ENCODE measurements at places on chromosomes 4 and X. TPM values are rescaled to one million over a fixed set of nuclear protein-coding genes. Genes with fewer than 3 reads are reported as not detected.

NHS gene
- 3.8 TPM for total RNA-seq

PRR32 gene
- total RNA-seq = not detected

AR gene
- 8.0 TPM for total RNA-seq

LIMCH1 gene
- total RNA-seq = 2.8 TPM

CT45A1 gene
- total RNA-seq = not detected

XAGE2 gene
- not detected for total RNA-seq

CASP6 gene
- 33.5 TPM for total RNA-seq

PRPS2 gene
- total RNA-seq = 44.2 TPM

MAOB gene
- total RNA-seq = 4.6 TPM

PPID gene
- total RNA-seq = 34.4 TPM

PF4V1 gene
- total RNA-seq = not detected

GUCY1A1 gene
- 23.4 TPM for total RNA-seq

KLF8 gene
- total RNA-seq = 1.0 TPM

LYAR gene
- total RNA-seq = 11.8 TPM

DCLK2 gene
- 14.0 TPM for total RNA-seq

SLC2A9 gene
- 2.3 TPM for total RNA-seq

CCNB3 gene
- total RNA-seq = 0.51 TPM

CYSLTR1 gene
- total RNA-seq = 0.50 TPM

EDNRA gene
- total RNA-seq = 0.77 TPM

GRCh38 chrX:84715315-84715714, 213.1 kb upstream of the HDX start:
- DNase-seq = no peak

- no peak for DNase-seq
Measured at GRCh38 chrX:130030826-130031225, 48.4 kb downstream of the BCORL1 start.

GRCh38 chr4:16171831-16172230, 54.4 kb downstream of the TAPT1 start:
- no peak for DNase-seq

DNA sequence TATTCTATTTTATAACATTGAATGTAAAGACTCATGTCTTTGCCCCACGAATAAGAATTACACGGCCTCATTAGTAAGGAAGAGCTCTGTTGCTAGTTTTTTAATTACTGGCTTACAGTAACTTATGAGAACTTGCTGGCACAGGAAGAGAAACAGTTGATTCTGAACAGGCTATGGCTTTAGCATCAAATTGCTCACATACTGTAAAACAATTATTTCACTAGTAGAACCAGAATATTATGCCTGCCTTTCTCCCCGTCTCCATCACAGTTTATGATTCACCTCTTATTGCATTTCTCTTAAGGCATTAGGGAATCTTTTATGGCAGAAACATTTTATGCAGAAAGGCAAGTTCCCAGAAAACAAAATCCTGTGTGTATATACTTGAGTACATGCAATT, 126.1 kb downstream of the SPRY1 start:
- no peak for DNase-seq

- DNase-seq = peak; percentile 22
Measured at GRCh38 chr4:139214039-139214534, 37.1 kb upstream of the ELF2 start.

GRCh38 chr4:52244103-52244775, 193.1 kb downstream of the SPATA18 start:
- DNase-seq = no peak

GRCh38 chr4:141853091-141853764, 216.8 kb downstream of the IL15 start:
- no peak for DNase-seq

GRCh38 chrX:2934715-2935710, 5.9 kb upstream of the ARSD start:
- DNase-seq = no peak

DNA sequence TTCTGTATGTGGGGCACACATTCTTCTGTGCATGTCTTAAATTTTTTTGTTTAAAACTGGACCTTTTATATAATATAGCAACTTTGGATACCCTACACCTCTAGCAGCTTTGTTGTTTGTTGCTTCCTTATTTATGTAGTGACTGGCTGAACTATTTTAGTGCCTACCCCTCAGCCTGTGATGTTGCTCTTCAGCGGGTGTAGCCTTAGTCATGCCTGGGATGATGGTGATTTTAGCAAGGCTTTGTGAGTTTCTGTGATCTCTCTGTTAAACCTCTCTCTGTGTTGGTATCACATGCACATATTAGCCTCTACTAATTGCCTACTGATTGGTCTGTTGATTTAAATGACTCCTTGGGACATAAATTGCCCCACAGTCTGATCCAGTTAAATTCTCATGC, 22.8 kb downstream of the USP9X start:
- DNase-seq = no peak

GRCh38 chr4:79330720-79331119, 4.9 kb upstream of the NAA11 start:
- no peak for DNase-seq

GRCh38 chr4:16351161-16351560, 124.9 kb upstream of the TAPT1 start:
- DNase-seq = no peak

- no peak for DNase-seq
Measured at GRCh38 chrX:87687703-87688102, 170.1 kb downstream of the KLHL4 start.

GRCh38 chrX:148768296-148768695, 267.9 kb downstream of the AFF2 start:
- DNase-seq = no peak

GRCh38 chr4:63296773-63297172, 1112.5 kb downstream of the TECRL start:
- no peak for DNase-seq

- DNase-seq = peak; percentile 56
Measured at GRCh38 chr4:4673070-4673469, 131.2 kb upstream of the STX18 start.

GRCh38 chrX:17590892-17591740, 146.2 kb upstream of the SCML1 start:
- peak; percentile 75 for DNase-seq

- peak; percentile 19 for DNase-seq
Measured at GRCh38 chrX:124211312-124211942, 121.0 kb upstream of the TEX13D start.

DNA sequence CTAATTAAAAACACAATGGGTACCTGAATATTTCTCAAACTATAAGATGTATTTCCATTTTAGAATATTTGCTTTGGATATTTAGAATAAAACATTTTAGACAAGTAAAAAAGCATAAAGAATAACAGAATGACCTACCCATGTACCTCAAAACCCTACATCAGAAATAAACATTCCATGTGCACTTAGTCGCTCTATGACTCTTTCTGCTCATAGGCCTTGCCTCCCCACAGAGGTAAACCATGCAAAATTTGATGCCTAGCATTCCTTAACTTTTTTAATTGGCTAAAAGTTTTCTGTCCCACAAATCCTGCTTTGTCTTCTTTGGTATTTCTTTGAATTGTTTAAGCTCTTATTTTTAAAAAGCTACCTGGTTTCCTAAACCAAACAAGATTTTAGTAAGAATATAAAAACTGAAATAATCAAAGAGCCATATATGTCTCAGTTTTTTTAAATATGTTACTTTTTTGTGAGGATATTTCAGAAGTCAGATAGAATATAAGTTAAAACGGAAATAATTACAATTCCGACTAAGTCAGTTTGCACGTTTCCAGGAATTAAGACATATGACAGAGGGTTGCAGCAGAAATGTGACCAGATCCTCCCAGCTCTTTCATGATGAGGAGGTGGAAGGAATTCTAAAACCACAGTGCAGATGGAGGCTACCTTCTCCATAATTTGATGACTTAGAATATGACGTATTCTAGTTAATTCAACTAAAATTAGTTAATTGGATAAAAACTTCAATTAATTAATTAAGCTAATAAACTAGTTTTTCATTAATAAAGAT, 102.5 kb downstream of the FIP1L1 start:
- peak; percentile 88 for DNase-seq

DNA sequence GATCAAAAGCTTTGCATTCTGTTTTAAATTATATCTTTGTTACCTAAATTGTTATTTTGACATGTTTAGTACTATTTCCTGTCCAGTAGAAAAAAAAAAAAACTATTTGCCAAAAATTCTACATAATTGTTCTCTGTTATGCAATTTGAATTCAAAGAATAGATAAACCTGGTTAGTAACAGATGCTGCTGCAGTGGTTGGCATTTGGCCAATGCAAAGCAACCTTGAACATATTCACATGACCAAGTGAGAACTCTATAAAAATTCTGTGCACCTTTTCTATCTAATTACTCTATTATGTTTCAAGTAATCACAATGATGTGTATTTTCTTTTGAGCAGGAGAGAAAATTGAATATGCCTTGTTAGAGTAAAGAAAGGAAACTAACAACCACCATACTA, 1473.4 kb downstream of the RPA4 start:
- no peak for DNase-seq

GRCh38 chr4:40856840-40857362, 107.1 kb downstream of the NSUN7 start:
- DNase-seq = peak; percentile 66

DNA sequence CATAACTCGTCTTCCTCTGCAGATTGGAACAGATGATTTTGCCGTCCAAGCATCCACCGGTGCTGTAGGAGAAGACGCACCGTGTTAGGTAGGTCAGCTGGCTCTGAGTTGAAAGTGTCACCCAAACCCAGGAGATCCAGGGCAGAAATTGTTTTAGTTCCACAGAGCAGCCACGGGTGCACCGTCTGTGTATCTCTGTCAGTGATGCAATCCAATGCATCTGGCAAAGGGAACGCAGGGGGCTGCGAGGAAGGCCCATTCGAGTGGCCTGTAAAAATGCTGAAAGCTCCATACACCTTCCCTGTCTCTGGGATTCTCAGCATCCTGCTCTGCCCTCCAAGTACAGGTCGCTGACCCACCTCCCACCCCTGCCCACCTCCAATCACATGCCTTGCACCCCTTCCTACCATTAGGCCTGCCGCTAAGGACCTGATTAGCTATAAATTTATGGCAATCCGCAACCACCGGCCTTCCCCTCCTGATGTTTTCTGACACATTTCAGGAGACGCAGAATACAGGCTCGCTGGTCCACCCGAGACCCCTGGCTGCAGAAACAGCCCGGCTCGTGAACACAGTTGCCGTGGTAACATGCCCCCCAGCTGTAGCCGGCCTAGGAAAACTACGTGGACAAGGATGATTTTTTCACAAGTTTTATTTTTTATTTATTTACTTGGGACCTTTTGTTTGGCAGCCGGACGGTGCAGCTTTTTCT, 39.7 kb upstream of the SHOX start:
- no peak for DNase-seq

GRCh38 chrX:16931371-16931770, 15.1 kb upstream of the REPS2 start:
- no peak for DNase-seq

DNA sequence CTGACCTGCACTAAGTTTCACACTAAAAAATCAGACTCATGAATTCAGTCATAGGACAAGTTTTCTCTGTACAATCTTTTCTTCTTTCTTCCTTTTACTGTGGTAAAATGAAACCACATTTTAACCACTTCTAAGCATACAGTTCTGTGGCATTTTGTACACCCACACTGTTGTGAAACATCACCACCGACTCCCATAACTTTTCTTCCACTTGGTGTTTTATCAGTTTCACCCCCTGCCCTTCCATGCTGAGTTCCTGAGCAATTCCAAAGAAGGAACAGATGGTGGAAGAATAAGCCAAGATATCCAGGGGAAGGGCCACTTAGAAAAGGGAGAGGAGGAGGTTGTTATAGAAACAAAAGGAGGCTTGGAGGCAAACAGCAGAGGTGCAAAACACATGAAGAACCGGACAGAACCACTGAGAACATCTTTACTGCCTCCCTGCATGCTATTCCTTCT, 22.6 kb downstream of the SLC25A4 start:
- peak; percentile 94 for DNase-seq

GRCh38 chr4:128924951-128925350, 115.5 kb downstream of the JADE1 start:
- DNase-seq = peak; percentile 57

DNA sequence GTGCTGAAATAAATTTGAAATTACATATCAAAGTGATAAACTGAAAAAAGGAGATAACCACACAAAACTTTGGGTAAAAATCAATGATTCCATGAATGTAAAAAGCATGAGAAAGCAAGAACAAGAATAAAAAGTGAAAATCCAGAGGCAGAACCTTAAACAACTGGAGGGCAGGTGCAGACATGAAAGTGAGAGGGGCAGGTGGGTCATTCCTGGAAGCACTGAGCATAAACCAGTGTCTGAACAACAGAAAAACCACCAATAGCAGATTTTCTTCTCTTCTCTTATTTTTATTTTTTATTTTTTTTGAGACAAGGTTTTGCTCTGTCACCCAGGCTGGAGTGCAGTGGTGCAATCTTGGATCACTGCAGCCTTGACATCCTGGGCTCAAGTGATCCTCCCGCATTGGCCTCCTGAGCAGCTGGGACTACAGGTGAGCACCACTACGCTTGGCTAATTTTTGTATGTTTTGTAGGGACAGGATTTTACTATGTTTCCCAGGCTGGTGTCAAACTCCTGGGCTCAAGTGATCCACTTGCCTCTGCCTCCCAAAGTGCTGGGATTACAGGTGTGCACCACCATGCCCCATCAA, 46.8 kb upstream of the GPR78 start:
- DNase-seq = no peak

- no peak for DNase-seq
Measured at GRCh38 chr4:182847576-182848450, 69.4 kb downstream of the DCTD start.

- DNase-seq = peak; percentile 11
Measured at GRCh38 chr4:185591679-185592141, 56.4 kb upstream of the PDLIM3 start.

DNA sequence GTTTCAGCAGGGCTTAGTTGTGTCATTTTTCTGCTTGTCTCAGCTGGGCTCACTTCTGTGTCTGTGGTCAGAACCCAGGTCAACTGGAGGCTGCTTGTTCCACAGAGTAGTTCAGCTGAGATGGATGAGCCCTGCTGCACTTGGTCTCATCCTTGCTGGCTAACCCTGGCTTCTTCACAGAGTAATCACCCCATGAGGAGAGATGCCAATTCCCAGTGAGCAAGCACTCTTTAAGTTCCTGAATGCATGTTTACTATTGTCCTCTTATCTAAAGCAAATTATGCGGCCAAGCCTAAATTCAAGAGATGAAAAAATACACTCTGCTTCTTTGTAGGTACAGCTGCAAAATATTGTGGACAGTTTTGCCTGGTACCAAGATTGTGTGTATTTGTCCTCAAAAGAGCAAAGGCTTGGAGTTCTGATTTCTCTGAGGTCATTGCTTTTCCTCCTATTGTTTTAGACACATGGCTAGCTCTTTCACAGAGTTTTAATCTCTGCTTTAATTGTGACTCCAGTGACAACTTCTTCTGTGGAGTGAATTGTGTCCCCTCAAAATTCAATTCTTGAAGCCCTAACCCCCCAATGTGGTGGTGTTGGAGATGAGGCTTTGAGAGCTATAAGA, 236.6 kb upstream of the ANKRD50 start:
- peak; percentile 90 for DNase-seq

GRCh38 chrX:69082753-69083150, 82.5 kb downstream of the PJA1 start:
- no peak for DNase-seq

GRCh38 chrX:110410603-110411002, 52.0 kb downstream of the RTL9 start:
- DNase-seq = no peak

GRCh38 chr4:118803253-118803652, 32.7 kb downstream of the SEC24D start:
- no peak for DNase-seq
